CD14-positive monocyte (primary cell): ENCODE measurements at places on chromosomes 6 and 20.

GRCh38 chr6:124495665-124496190 lies 466.5 kb upstream of the RNF217 start:
- H3K27me3 ChIP-seq: no peaks in the 10 kb centered on the region
- DNase-seq: no peak
- H3K4me1 ChIP-seq: no peaks in the 10 kb centered on the region
- H3K36me3 ChIP-seq: no peaks in the 10 kb centered on the region
- H3K27ac ChIP-seq: no peak overlapping the region
- H3K4me3 ChIP-seq: no peak overlapping the region

DNA sequence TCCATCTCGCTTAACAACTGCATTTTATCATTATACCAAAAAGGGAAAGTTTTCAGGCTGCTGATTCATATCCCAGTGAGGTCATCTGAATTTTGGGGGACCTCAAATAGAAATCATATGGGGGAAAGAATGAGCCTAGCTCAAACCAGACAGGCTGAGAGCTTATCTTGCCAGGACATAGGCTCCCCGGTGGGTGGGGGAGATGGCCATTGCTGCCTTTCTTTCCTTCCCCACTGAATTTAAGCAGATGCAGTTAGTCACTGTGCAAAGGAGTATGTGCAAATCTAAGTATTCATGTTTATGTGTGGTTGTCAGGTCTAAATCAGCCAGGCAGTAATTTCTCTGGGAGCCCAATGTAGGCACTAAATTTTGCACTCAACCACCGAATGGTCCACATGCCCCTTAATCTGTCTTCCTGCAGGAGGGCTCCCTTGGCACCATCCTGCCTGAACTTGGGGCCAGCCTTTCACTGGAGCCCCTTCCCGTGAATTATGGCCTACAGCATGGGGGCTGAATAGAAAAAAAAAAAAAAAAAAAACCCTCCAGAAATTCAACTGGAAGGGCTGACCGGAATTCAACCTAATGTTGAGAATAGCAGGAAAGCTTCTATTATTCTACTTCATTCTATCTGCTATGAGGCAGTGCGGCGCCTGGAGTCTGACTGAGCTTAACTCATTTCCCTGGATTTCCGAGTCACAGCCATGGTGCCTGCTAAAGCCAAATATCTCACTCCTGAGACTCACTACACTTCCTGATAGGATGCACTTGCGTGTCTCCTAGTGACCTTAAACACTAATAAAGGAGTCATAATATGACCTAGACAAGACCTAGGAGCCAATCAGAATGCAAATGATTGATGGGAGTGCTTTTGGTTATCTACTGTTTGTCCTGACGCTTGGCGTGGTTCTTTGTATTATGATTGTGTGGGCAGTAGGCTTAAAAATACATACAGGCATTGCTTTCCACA lies 161.5 kb upstream of the HEY2 start:
- H3K4me3 ChIP-seq: no peak overlapping the region
- no peak for DNase-seq
- no peaks in the 10 kb centered on the region for H3K27me3 ChIP-seq
- H3K4me1 ChIP-seq: no peaks in the 10 kb centered on the region

GRCh38 chr20:20427227-20427864 lies 59.4 kb downstream of the INSM1 start:
- no peak for DNase-seq
- peaks cover 53% of the 10 kb centered on the region for H3K36me3 ChIP-seq
- no peak overlapping the region for H3K4me3 ChIP-seq
- H3K27me3 ChIP-seq: no peaks in the 10 kb centered on the region

GRCh38 chr6:143581835-143582480 lies 70.4 kb upstream of the FUCA2 start:
- DNase-seq: no peak
- H3K36me3 ChIP-seq: no peaks in the 10 kb centered on the region

DNA sequence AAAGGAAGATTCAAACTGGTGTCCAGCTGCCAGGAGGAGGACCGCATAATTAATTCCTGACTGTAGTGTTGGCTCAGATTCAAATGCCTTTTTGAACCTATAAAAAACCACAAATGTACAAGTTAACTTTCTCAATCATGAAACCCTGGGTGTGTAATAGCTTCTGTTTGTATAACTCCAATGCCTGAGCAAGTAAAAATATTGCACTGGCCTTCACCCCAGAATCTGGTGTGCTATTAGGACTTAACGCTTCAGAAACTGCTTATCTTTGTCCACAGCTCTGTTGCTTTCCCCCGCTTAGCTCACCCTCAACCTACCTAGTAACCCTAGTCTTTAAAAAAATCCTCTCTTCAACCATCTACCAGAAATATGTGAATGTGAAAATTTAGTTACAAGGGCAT lies 119.1 kb upstream of the MAP7 start:
- DNase-seq: no peak
- H3K4me3 ChIP-seq: no peak overlapping the region
- H3K27me3 ChIP-seq: no peaks in the 10 kb centered on the region
- peak overlapping the region; percentile 10 for H3K27ac ChIP-seq
- H3K4me1 ChIP-seq: no peaks in the 10 kb centered on the region
